Stromal cell of bone marrow (primary cell): ENCODE measurements at places on chromosomes 5 and 9.

GRCh38 chr9:34246453-34246852 lies 67.6 kb downstream of the UBAP1 start:
- DNase-seq: no peak

GRCh38 chr5:139772089-139772791 lies 23.4 kb upstream of the PSD2 start:
- no peak for DNase-seq

DNA sequence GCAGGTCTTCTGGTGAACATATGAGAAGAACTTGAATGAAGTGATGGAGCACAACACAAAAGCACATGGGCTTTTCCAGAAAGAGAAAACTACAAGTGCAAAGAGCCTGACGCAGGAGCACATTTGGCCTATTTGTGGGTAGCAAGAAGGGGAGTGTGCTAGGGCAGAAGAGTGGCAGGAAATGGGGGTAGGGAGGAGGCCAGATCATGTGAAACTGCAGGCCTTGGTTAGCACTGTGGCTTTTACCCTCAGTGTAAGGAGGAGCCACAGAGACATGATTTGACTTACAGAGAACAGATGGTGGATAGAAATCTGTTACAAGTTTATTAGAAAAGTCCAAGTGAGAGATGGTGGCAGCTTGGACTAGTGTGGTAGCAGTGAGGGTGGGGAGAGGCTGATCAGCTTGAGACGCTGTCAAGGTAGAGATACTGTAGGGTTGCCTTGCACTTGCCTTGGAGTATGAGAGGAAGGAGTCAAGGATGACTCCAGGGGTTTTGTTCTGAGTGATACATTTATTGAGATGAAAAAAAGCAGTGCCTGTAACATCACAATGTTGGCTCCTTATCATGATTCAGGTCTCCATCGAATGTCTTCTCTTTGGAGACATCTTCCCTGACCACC lies 126.7 kb downstream of the PPP2R2B start:
- DNase-seq: no peak

DNA sequence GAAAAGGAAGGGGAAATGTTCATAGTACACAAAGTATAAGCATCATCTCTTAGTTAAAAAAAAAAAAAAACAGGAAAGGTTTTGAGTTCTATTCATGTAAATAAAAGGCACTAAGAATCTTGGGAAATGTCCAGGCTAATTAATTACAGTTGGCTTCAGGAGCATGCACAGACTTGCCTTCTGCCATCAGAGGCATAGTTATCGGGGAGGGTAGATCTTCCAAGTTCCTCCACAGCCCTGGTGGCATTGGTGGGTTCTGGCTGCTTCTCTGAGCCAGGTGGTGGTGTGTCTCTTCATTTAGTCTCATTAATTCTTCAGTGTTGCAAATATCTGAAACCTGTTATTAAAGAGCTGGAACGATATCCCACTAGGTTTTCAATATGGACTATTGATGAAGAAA lies 85.2 kb downstream of the TMEM252 start:
- no peak for DNase-seq

GRCh38 chr9:95528908-95529502 lies 12.2 kb upstream of the PTCH1 start:
- no peak for DNase-seq
